ENCODE measurements at places on chromosomes 3 and 15. TPM values are rescaled to one million over a fixed set of nuclear protein-coding genes. Genes with fewer than 3 reads are reported as not detected.

DNA sequence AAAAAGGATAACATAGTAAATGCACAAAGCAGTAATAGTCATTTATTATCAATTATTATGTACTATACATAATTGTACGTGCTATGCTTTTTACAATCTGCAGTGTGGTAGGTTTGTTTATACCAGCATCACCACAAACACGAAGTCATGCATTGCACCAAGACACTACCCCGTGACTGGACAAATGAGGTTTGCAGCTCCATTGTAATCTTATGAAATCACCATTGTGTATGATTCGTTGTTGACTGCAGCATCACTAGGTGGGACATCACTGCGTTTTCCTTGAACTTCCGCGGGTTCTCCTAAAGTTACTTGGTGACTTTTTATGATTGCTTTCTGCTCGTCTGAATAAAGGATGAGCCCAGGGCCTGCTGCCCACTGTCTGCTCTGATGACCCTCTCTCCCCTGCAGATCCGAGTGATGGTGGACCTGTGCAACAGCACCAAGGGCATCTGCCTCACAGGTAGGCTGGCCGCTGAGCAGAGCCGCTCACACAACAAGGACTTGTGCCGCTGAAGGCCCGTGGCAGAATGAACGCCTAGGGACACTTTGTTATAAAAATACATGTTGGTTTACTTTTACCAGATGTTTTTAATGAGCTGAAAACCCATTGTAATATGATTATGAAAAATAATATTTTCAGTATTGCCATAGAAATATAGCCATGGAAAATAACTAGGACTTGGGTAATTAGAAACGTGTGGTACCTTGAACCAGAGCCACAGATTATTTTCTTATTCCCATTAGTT is 35.8 kb downstream of the GLDN start:
- no peak for DNase-seq

DNA sequence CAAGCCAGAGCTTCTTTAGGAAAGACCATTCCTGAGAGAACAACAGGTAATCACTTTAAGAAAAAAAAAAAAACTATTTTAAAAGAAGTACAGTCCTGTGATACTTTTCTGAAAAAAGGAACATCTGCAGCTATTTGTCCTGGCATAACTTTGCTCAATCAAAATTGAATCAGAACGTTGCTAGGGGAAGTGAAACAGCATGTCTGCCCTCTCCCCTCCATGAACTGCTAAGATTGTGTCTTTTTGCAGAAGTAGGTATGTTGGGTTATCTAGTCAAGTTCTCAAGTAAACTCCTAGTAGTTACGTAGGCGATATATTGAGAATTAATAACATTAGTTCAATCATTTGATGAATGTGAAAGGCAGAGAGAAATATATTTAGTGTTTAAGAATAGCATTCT is 1013.3 kb downstream of the TUSC7 start:
- DNase-seq, result no peak

The TMIE gene
- 0.51 TPM for total RNA-seq

The PRR20G gene
- total RNA-seq, result not detected
